ENCODE measurements at places on chromosomes 2 and 18.

DNA sequence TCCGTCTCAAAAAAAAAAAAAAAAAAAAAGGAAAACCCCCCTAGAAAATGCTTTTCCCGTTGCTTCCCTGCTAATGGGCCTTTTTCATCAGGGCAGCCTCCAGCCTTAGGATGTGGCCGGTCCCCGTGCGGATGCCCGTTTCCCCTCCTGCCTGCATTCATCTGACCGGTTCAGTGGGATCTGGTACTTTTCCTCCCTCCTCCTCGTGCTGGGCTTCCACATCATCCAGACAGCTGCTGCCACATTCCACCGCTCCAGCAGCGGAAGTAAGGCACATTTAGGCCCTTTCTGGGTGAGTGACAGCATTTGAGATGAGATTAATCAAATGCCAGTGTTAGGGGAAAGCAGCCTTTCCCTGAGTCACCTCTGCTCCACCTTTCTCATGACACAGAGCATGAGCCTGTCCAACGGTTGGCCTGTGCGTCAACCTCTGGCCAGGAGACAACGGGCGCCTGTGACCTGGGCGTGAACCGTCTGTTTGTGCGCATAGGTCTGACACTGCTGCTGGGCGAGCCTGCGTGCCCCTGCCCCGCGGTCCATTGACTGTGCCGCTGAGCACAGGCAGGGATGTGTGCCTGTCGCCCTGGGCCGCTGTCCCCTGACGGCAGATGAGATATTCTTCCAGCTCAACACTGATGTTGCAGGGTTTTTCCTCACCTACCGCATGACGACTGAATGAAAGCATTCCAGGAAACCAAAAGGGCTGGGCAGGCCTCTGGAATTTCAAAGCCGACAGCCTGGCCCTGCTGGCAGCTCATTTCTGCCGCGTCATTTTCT is 174.0 kb downstream of the TGIF1 start:
- DNase-seq = peak; percentile 98

DNA sequence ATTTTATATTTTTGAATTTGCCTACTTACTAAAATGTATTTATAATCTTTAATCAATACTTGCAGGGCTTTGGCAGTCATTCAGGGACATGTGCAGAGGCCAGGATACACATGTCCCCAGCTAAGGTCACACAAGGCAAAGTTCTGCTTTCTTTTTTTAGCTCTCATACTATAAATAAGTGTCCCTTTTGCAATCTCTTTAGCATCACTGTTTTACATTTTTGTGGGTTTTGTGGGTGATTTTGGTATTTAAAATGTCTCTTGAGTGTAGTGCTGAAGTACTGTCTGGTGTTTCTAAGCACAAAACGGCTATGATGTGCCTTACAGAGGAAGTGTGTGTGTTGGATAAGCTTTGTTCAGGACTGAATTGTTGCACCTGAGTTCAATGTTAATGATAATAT is 309.0 kb upstream of the GULP1 start:
- DNase-seq = peak; percentile 92

- DNase-seq = peak; percentile 87
These were observed 155.1 kb upstream of the LMAN1 start for GRCh38 chr18:59514203-59514602.

- no peak for DNase-seq
These were observed 197.4 kb downstream of the MGAT5 start for GRCh38 chr2:134451347-134451630.

GRCh38 chr2:213229814-213230213 is 54.5 kb upstream of the SPAG16 start:
- DNase-seq = peak; percentile 41

GRCh38 chr2:132477436-132477835 is 60.8 kb downstream of the GPR39 start:
- DNase-seq = peak; percentile 53

DNA sequence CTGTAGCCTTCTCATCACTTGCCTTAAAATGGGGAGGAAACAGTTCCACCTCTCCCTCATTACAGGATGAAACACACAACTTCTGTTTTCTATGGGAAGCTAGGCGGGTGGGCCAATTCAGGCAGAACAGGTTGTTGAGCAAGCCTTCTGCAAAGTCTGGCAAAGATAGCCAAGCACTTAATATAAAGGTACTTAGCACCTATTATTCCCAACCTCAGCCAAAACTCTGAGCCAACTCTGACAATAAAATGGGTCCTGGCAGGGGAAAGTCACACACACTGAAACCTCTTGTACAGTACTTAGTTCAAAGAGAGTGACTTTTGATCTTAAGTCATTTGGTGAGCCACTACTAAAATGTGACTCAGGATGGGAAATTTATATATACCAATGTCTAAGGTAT is 15.8 kb upstream of the SOCS6 start:
- no peak for DNase-seq

DNA sequence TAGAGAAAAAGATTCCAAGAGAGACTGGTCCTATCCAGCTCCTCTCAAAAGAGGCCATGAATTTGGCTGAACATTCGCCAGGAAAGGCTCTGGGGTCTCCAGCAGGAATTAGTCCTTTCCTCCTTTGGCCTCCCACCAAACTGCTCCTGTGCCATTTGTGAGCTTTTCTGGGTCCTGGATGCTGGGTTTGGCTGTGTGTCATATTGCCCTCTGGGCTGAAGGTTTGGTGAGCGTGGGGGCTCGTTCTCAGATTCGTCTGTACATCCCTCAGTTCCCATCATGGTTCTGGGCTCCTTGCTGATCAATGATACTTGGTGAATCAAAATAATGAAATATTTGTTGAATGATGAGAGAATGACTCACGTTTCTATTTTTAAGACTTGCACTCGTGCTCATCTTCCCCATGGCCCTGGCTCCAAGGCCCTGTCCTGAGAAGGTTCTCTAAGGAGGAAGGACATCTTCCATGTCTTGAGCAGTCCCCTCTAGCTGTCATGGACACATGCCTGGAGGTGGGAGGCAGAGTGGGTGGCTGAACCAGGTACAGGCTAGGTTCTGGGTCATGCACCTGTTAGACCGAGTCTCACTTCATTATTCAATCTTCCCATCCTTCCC is 47.8 kb upstream of the RHOB start:
- DNase-seq = peak; percentile 25

DNA sequence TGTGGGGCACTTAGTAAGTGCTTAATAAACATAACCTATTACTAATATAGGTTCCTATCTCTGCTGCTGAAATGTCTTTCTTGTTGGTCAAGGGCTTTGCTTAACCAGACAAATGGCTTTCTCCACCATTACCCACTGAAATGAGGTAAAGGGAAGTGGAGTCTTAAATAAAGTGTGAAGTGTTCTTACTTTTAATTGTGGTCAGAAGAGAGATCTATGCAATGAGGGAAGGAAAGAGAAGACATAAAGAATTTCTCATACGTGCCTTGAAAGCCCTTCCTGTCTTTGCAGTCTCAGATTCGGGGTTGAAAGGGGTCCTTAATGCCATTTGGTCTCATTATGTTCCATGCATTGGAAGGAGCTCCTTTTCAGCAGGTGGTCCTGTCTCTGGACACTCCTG is 6.9 kb upstream of the CXCR4 start:
- DNase-seq = no peak

GRCh38 chr2:133884739-133885381 is 316.6 kb upstream of the NCKAP5 start:
- peak; percentile 8 for DNase-seq

GRCh38 chr2:128642316-128642715 is 323.6 kb upstream of the HS6ST1 start:
- DNase-seq = no peak

- no peak for DNase-seq
These were observed 33.6 kb downstream of the MAL start for GRCh38 chr2:95058989-95059641.

GRCh38 chr2:27408601-27409320 is 630 bp downstream of the PPM1G start:
- no peak for DNase-seq

DNA sequence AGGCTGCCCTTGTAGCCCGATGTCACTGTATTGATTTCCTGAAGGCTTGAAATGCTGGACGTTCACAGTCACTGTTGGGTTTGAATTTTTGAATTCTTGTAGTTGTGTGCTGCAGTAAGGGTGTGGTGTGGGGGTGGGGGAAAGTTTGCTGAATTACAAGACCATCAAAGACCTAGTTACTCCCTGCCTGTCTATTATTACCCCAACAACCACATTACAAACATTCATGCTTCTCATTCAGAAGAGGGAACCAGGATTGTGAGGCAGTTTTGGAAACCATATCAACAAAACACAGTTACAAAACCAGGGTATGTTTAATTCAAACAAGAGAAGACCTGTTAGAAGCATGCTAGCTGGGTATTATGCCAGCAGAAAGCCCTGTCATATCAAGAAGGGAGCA is 85.8 kb downstream of the CLHC1 start:
- DNase-seq = no peak
